ENCODE measurements at places on chromosomes 11 and 22.

DNA sequence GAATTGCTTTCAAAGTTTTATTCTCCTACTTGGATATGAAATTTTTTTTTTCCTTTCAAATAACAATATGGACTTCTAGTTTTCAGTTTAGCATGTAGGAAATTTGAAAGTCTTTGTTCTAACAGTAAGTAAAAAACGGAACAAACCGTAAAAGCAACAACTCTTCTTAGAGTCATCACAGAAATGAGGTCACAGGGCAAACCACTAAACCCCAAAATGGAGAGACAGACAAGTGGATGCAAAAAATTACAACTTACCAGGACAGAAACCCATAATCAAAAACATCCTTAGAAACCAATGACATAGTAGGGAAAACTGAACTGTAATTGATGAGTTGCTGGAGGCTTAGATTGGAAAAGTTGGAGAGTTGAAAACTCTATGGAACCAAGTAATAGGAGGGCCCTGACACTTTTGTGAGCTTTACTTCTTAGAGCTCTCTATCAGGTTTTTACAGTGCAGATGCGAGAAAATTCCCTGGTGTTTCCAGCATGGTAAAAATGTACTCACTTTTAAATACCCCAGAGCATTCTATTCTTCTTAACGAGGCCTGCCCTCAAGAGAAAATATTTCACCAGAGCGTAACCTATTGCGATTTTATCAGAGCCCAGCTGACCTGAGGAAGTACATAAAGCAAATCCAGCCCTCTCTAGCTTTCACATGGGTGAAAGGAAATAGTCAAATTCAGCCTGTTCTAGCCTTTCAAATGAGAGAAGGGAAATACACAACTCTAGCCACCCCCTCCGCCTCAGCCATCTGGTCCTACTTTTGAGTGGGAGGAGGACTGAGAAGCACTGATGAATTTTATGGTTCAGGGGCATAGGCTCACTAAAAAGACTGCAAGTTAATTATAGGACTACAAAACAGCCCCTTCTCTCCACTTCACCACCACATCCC is 39.1 kb downstream of the CASP12 start:
- DNase-seq, result no peak

DNA sequence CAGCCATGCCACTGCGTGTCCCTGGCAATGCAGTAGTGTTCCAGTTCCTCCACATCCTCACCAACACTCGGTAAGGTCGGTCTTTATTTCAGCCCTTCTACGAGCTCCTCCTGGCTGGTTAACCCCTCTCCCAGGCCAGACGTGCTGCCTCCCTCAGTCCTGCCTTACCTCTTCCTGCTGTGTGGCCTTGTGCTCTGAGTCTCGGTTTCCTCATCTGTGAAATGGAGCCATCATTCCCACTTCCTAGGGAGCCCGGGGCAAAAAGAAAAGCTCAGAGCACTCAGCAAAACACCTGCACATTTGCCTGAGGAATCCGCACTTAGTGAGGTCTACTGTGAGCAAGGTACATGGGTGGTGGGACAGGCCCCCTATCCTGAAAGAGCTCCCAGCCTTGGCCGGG is 9.8 kb downstream of the TP53I11 start:
- DNase-seq, result no peak

- peak; percentile 47 for DNase-seq
Measured at GRCh38 chr22:29309332-29310064, 3.0 kb downstream of the GAS2L1 start.

GRCh38 chr22:24155627-24156140 is 25.6 kb upstream of the SUSD2 start:
- DNase-seq, result peak; percentile 86
